Activated CD8-positive, alpha-beta memory T cell treated with anti-CD3 and anti-CD28 coated beads for 4 hours (primary cell): ENCODE measurements at places on chromosomes 1 and 21.

DNA sequence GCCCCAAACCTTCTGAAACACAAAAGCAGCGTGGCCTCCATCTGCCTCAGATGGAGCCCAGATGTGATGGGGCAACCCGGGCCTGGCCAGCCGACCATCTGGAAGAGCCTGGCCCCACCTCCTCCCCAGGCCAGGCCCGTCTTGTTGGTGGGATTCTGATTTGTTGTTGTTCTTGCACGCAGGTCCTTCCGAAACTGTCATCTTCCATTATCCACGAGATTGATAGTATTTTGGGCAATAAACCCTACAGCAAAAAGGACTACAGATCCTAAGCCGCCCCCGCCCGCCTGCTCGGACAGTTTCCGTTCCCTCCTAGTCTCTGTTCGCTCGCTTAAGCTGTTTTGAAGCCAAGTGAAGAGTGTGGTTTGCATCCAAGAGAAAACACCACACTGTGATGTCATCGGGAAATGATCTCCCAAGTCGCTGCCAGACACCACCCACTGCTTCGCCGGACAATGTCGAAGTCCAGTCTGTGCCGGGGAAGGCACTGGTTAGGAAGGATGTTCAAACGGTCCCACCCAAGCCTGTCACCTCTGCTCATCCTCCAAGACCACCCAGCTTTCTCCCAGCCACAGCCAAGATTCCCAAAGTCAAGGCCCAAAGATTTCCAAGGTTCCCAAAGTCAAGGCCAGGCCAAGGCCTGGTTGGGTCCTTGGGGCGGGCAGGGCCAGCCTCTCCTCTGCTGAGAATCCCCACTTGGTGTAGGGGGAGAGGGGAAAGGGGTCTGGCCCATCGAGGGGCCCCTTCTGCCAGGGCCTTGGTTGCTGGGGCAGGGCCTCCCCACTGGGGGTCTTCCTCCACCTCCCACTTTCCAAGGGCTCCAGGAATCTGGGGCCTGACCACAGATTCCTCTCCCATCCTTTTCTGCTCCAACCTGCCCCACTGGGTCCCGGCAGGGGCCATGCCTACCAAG is 52.9 kb downstream of the KCNAB2 start:
- no peak for DNase-seq

DNA sequence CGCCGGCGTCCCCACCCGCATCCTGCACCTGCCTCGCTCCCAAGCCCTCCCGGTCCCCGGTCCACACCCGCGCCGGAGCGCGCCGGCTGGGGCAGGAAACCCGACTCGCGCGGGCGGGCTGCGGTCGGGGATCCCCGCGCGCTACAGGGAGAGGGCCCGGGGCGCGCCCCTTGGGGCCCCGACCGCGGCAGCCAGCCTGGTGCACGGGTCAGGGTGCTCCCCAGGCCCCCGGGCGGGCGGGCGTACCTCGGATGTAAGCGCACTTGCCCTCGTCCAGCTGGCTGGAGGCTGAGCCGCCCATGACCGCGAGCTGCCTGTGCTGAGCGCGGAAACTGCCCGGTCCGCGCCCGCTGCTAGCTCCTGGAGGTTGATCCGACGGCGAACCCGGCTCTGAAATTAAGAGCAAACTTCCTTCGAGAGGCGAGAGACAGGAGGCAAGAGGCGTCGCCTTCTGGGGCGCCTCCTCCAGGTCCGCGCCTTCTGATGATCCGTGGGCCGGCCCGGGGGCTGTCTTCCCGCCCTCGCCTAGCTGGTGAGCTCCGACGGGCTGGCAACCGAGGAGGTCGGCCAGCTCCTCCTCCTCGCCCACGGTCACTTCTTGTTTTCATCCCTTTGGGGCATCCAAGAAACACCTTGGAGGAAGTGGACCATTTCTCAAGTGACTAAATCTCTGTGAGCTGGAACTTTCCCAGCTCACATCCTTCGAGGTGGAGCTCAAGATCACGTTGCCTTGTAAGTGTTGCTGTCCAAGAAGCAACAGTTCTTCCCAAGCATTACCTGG is at the start of gene NIBAN1:
NIBAN1 (minus strand) TSS at position 453 of the 781 bp plus-strand sequence; CDS start at position 301, 152 bp downstream.
- peak; percentile 39 for DNase-seq

DNA sequence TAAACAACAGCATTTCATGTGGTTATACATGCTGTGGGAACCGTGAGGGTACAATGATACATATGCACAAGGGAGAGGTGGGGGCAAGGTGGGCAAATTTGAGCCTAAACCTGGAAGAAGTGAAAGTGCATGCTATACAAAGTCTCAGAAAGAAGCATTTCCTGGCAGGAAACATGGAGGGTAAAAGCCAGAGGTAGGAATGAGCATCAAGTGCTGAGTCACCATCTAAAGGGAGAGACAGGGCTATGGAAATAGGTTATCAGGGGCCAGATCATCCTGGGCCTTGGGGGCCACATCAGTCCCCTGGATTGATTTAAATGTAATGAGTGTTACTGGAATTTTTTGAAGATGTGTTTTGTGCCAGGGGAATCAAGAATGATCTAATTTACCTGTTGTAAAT is 60.1 kb upstream of the DAB1 start:
- DNase-seq: no peak

GRCh38 chr1:222243902-222244301 is 304.0 kb downstream of the HHIPL2 start:
- no peak for DNase-seq

GRCh38 chr21:17784604-17785402 is 34.4 kb downstream of the C21orf91 start:
- no peak for DNase-seq

- DNase-seq: no peak
Measured at GRCh38 chr1:76142771-76143540, 68.4 kb downstream of the ST6GALNAC3 start.

DNA sequence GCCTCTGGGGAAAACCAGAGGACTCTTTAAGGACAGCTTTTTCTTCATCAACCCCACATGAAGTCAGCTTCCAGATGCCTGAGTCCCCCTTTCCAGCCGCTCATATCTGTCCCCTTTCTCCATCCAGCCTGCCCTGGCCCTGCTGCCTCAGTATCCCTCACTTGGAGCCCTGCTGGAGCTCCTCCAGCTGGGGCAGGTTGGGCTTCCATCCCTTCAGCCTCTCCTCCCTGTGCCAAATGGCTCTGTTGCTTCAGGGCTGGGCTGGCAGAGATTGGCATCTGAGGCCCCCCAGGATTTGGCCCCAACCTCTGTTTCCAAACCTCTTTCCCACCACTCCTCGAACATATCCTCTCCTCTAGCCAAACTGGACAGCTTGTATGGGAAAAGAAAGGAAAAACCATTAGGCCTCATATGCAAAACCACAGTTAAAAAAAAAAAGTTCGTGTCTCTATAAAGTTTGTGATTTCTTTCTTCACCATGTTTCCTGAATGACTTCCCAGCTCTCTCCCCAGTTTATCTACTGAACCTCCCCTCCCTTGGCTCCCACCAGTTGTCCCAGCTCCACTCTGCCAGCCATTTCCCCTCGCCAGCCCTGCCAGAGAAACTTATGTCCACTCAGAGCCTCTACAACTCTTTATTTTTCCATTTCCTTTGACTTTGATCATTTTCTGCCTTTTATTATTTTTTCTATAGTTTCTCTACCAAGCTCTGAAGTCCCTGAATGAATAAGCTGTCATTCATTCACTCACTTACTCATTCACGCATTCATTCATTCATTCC is 217.9 kb downstream of the FOXD2 start:
- no peak for DNase-seq

- no peak for DNase-seq
Measured at GRCh38 chr1:13828454-13829151, 128.6 kb downstream of the PRDM2 start.

- no peak for DNase-seq
Measured at GRCh38 chr1:204713541-204713940, 28.0 kb upstream of the LRRN2 start.

GRCh38 chr1:155171836-155172731 is 1.0 kb downstream of the KRTCAP2 start:
- DNase-seq: no peak
